ENCODE measurements at places on chromosomes 13 and 19.
A peak's percentile ranks its signal among the peaks of the same experiment; 100 is the strongest.

GRCh38 chr19:5395556-5395955, 54.9 kb upstream of the PTPRS start:
- no peak for DNase-seq

GRCh38 chr13:85417807-85418206, 381.4 kb downstream of the SLITRK6 start:
- no peak for DNase-seq

DNA sequence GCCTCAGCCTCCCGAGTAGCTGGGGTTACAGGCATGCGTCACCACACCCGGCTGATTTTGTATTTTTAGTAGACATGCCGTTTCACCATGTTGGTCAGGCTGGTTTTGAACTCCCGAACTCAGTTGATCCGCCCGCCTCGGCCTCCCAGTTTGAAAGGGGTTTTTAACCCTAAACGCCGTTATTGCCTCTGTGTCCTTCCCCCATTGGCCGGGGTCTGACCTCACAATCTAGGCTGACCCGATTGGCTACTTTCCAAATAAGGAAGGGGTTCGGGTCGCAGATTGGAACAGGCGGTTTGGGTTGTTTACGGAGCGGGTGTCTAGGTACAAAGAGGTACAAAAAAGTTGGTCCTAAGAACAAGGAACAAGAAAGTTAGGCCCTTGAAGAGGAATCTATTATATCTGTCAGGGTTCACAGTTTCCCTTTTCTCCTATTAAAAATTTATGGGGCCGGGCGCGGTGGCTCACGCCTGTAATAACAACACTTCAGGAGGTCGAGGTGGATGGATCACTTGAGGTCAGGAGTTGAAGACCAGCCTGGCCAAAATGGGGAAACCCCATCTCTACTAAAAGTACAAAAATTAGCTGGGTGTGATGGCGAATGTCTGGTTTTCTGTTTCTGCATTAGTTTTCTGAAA, 1.0 kb downstream of the ZNF253 start:
- peak; percentile 60 for DNase-seq

DNA sequence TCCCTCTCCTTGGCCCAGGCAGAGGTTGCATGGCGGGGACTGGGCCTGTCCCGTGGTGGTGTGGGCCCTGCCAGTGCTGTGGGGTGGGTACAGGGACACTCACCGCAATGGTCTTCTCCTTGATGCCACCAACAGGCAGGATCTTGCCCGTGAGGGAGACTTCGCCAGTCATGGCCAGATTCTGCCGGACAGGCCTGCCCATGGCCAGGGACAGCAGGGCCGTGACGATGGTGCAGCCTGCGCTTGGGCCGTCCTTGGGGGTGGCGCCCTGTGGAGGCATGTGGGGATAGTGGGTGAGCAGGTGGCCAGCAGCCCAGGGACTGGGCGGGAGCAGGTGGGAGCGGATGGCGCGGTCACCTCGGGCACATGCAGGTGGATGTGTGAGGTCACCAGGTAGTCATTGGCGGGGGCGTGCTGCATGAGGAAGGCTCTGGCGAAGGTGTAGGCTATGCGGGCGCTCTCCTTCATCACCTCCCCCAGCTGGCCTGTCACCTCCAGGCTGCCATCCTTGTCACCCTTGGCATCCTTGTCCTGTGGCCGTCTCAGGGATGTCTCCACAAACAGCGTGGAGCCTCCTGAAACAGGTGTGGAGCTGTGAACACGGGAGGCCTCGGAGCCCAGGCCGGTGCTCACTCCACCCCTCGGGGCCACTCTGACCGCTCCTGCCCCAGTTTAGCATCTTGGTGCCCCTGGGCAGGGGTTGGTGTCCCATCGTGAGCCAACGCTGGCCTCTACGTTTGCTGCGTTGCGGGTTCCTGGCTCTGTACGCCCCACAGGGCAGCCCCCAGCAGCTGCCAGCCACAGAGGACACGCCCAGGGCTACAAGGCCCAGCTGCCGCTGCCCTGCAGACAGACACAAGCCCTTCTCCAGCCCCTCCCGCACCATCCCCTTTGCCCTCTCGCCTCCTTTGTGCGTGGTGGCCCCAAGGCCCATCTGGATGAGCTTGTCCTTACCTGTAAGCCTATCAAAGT, 3.4 kb downstream of the RPL36 start:
- DNase-seq: peak; percentile 31

DNA sequence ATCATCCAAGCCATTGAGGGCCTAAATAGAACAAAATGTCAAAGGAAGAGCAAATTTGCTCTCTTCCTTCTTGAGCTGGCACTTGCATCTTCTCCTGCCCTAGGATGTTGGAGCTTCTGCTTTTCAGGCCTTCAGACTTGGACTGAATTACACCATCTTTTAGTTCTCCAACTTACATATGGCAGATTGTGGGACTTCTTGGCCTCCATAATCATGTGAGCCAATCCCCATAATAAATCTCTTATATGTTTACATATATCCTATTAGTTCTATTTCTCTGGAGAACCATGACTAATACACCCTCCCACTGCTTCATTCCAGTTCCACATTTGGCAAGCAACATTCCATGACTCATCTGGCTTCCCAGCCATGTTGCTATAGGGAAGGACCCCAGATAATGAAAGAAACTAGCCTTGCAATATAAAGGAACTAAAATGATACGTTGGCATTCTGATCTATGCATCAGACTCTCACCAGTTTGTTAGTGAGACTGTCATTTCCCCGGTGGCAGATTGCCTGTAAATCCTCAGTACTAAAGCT, 11.0 kb upstream of the ACOD1 start:
- DNase-seq: no peak

- no peak for DNase-seq
Measured at GRCh38 chr13:97548711-97549110, 114.7 kb downstream of the RAP2A start.

- no peak for DNase-seq
Measured at GRCh38 chr19:5259750-5260149, 80.9 kb downstream of the PTPRS start.

GRCh38 chr13:76853921-76854608, 32.1 kb downstream of the KCTD12 start:
- DNase-seq: no peak

DNA sequence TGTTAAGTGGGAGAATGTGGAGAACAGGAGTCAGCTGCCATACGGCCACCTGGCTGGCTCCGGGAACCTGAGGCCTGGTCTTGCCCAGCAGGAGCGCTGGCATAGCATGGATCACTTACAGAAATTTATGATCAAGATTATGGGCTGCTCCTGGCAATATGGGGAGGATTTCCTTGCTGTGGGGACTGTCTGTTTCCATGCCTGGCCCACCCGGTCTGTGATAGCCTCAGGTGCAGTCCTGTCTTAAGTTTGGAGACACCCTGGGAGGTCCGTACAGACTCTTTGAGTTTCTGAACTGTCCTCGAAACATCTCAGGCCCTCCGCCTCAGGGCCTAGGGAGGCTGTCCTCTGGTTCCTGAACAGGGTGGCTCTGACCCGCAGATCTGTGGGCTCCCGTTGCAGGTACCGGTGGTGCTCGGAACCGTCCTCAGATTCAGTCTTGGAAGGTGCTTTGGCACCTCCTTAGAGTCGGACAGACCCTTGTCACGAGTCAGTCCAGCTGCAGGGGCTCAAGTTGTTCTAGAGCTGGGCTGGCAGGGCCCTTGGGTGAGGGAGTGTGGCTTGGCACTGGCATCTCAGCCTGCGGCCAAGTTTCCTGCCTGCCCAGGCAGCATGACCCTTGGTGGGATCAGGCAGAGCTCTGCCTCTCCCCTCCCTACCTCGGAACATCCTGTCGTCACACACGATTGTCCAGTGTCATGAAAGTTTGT, 4.9 kb downstream of the TFDP1 start:
- DNase-seq: no peak

Measured in activated CD4-positive, alpha-beta T cell treated with anti-CD3 and anti-CD28 coated beads, Interleukin-2, amount 50 U/mL, for 48 hours (primary cell).